Stimulated activated CD8-positive, alpha-beta memory T cell treated with anti-CD3 and anti-CD28 coated beads, Interleukin-15, amount 100 ng/mL, for 48 hours (primary cell): ENCODE measurements at places on chromosomes 6 and 20.

DNA sequence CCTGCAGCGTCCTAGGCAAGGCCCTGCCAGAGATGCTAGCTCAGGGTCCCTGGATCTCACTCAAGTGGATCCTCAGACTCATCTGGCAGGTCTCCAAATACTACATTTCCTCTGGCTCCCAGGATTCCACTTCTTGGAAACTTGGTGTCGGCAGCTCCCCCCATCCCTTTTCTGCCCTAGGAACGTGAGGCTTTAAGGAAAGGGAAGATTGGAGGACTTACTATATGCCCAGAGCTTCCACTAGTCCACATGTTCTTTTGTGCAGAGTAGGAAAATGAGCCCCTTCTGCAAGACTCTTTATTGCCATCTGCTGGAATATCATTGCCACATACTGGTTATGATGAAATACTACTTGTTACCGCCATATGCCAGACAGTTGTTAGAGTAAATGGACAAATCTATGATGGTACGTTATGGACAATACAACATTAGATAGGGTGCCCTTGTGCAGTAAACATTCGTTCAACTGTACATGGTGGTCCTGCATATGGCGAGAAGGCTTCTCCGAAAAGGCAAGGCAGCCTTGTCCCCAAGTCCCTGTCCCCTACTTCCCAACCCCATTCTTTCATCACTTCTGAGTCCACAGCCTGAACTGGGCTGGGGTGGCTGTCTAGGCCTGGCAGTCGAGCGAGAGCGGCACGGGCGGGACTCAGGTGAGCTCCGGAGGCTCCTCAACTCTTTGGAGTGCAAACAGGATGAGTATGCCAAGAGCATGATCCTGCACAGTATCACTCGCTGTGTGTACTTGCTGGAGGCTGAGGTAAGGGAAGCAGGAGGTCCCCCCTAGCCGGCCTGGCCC is 780 bp downstream of the ARMC12 start:
- no peak for DNase-seq

DNA sequence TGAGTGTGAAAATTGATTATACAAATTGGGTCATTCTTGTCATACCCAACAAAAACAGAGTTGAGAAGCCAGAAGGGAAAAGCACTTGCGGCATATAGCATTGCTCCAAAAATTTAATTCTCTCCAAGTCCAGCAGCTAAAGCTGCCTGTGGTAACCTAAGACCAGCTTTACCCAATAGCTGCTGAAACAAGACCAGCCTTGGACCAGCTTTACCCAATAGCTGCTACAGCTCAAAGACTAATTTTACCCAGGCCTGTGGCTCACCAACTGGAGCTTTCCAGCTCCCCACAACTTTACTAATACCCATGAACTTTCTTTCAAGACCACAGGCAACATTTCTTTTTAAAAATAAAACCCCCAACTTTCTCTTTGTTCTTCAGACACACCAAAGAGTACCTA is 32.8 kb upstream of the ZNF133 start:
- no peak for DNase-seq

GRCh38 chr6:42702200-42702599 is 20.2 kb downstream of the PRPH2 start:
- no peak for DNase-seq

GRCh38 chr6:142373268-142374090 is 71.7 kb downstream of the ADGRG6 start:
- DNase-seq = no peak

- DNase-seq = no peak
Observed at GRCh38 chr6:106823732-106824351, 150.7 kb downstream of the CD24 start.

DNA sequence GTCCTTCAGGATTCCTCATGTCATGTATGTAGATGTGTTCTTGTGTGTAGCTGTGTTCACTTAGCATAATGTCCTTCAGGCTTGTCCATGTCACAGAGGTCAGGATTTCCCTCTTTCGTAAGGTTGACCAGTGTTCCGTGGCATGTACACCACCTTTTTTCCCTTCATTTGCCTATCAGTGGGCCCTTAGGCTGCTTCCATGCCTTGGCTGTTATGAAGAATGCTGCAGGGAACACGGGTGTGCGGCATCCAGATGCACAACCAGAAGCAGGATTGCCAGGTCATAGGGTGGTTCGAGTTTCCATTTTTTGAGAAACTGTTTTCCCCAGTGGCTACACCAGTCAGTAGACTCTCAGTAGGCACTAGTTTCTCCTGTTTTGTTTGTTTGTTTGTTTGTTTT is 29.2 kb downstream of the SYNDIG1 start:
- DNase-seq = no peak

DNA sequence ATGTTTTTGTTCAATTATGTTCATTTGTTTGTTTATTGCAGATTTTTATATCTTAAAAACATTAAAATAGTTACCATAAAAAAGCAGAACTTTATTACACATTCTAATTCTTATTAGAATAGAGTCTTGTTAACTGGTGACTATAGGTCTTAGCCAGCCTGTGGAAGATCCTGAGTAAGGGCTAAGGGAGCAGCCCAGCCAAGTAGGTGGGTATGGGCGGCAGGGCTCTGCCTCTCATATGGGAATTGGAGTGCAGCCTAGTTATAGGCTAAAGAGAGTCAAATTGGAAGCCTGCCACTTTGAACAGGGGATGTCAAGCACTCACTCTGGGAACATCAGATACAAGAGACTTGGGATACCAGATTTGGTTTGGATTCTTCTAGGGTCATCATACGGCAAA is 10.5 kb upstream of the HSF2 start:
- DNase-seq = no peak
